ENCODE measurements at places on chromosomes 6 and 20.

DNA sequence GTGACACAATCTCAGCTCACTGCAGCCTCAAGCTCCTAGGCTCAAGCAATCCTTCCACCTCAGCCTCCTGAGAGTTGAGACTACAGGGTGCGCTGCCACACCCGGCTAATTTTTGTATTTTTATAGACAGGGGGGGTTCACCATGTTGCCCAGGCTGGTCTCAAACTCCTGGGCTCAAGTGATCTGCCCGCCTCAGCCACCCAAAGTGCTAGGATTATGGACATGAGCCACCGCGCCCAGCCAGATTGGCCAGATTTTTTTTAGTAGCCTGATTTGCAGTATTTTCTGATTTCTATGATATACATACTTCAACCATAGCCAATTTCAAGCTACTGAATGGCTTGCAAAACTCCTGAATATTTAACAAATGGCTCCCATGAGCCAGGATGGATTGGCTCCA lies 21.4 kb upstream of the DLGAP4 start:
- DNase-seq = no peak

DNA sequence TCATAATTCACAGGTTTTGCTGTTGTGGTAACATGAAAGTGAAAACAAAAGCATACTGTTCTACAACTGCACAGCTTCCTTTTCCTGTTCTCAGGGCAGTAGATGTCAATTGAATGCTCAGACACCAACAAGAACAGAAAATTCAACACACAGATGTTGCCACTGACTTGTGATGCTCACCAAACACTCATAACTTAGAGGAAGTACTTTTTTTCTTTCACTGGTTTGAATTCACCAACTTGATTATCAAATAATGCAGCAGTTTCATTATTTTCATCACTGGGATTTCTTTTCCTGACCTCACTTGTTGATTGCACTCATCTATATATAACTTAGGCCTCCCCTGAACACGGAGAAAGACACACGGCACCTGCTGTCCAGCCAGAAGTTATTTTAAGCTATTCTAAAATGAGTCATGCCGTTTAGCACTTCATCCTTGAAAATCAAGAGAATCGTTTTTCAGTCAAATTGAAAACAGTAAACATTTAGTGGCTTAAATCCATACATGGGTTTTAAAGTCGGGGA lies 949 bp downstream of the TXLNB start:
- DNase-seq = no peak

GRCh38 chr6:118746145-118746824 lies 94.9 kb upstream of the CEP85L start:
- DNase-seq = no peak

DNA sequence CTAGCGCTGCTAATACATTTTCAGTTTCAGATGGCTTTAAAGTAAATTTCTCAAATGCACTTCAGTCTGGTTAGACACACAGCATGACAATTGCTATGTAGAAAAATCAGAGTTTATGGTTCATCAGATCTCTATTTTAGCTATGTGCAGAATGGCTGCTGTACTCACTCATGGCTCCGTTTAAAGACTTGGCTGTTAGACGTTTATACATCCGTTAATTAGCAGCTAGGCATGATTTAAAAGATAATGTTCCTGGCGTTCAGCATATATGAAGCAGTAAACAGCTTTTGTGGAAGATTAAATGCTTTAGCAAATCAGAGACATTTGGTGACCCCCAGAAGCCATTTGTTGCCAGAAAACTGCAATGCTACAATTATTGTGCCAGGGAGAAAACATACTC lies 350.0 kb upstream of the MANEA start:
- DNase-seq = no peak

DNA sequence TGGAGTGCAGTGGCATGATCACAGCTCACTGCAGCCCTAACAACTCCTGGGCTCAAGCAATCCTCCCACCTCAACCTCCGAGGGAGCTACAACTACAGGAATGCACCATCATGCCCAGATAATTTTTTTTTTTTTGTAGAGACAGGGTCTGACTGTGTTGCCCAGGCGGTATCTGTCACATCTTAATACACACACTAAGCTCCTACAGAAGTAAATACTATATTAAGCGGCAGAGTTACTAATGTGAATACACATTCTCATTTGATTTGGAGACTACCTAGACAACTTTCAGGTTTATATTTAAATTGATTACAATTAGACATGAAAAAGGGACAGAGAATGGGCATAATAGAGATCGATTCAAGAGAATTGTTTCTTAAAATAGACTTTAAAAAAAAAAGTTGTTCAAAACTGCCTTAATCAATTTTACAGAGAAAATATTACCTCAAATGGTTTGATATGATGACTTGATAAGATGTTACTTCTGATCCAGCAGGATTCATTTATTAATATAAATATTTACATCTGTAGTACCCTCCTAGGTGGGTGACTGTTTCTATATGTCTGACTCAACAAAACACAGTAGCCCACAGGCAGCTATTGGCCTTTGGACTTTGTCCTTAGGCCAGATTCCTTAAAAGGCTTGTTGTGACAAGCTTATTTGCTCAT lies 7.1 kb upstream of the LOC128125822 start:
- no peak for DNase-seq

DNA sequence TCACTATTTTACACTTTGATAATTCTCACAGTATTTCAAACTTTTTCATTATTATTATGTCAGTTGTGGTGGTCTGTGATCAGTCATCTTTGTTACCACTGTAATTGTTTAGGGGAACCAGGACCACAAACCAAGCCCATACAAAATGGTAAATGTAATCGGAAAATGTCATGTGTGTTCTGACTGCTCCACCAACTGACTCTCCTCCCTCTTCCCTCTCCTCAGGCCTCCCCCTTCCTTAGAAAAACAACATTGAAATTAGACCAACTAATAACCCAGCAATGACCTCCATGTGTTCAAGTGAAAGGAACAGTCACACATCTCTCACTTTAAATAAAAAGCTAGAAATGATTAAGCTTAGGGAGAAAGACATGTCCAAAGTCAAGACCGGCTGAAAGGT lies 63.8 kb downstream of the GMDS start:
- no peak for DNase-seq

All from ureter (tissue), 1 donor.